ENCODE measurements at places on chromosomes 3 and 15.

- DNase-seq, result peak; percentile 21
- peak overlapping the region; percentile 3 for H3K27ac ChIP-seq
- H3K4me1 ChIP-seq, result peaks cover 5% of the 10 kb centered on the region
Observed at GRCh38 chr3:58237941-58238681, 519 bp downstream of the ABHD6 start.

DNA sequence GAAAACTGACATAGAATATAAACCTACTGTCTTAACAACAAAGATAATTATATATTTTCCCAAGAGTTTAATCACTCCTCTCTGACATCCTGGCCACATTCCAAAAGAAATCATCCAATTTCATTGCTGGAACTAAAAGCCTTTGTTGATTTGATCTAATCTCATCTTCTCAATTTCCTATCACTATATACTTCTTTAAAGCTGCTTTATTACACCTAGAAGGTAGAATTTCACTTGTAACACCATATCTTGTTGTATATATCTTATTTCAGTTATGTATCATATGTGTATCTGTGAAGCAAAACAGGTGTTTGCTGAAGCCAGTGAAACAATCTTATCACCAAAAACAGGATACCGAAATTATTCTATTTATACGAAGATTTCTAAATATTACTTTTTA, 740.2 kb downstream of the ROBO1 start:
- DNase-seq, result no peak
- H3K27me3 ChIP-seq, result no peaks in the 10 kb centered on the region
- peaks cover 2% of the 10 kb centered on the region for H3K4me1 ChIP-seq
- H3K36me3 ChIP-seq, result no peaks in the 10 kb centered on the region

DNA sequence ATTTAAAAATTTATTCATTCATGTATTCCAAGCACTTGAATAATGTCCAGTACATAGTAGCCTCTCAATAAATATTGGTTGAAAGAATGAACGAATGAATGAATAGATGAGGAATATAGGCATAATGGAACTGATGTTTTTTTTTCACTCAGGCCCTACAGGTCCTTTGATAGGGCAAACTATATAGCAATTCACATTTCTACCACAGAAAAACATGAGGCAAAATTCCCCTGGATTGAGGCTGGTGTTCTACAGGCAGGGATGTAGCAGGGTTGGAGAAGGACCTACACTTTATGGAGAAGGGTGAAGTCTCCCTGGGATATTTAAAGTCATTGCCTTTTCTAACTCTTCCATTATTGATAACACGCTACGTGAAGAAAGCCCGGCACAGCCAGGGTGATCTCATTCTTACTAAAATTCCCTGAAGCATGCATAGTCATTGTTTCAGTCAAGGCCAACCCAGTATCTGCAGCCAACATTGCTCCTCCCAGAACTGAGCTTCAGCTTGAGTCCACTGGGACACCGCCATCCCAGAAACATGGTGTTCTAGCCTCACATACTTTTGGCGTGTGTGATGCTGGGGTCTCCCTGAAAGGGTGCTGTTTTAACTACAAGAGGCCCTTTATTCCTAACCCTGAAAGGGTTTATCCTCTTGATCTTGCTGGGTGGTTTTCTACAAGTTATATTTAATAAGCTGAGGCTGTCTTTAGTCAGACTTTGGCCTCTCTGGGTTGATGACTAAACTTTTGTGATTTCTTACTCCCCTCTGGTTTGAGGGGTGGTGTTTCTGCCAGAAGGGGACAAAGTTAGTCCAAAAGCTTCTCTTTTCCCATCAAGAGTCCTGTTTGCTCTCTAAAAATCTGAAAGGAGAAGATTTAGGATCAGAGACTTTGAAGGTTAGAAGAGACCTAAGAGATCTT, 25.9 kb upstream of the FBN1 start:
- H3K4me3 ChIP-seq, result no peak overlapping the region
- peak; percentile 89 for DNase-seq
- H3K36me3 ChIP-seq, result no peaks in the 10 kb centered on the region
- H3K27ac ChIP-seq, result 0 out of 2 replicates have a peak overlapping the region, but pooled peaks have one; percentile 31
- H3K4me1 ChIP-seq, result peaks cover 14% of the 10 kb centered on the region
- no peaks in the 10 kb centered on the region for H3K27me3 ChIP-seq

DNA sequence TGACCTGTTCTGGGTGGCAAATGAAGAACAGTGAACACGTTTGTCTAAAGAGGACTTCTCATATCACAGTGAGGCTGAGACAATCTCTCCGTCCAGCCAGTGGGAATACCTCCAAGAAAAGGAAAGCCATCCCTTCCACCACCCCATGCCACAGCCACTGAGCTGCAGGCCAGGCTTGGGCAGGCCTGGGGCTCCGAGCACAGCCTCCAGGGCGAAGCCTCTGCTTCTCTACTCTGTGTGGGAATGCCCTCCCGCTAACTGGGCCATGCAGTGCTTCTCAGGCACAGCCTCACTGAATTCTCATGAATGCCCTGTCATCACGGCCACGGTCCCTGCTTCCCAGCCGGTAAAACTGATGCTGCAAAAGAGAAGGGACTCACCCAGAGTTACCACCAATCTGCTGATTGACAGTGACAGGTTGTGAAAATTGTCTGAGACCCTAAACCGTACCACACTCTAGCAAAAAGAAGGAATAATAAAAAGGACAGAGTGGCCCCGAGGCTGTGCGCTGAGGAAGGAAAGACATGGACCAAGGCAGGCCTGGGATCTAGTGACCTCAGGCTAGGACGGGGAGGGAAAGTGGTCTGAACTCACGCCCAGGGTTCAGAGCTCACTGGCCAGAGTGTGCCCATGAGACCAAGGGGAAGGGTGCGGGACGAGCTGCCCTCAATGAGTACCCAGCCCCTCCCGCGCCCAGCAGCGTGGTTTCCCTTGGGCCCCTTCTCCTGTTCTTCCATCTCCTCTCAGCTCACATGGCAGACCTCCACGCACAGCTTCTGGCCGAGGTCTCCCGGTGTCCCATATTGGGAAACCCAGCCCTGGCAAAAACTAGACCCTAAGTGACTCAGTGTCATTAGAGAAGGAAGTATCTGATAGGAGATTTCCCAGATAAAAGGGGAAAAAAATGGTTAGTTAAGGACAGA, 52.8 kb downstream of the DHX30 start:
- DNase-seq, result no peak
- no peaks in the 10 kb centered on the region for H3K27me3 ChIP-seq
- H3K27ac ChIP-seq, result no peak overlapping the region
- peaks cover 77% of the 10 kb centered on the region for H3K36me3 ChIP-seq

- H3K27me3 ChIP-seq, result peaks cover 34% of the 10 kb centered on the region
- no peaks in the 10 kb centered on the region for H3K36me3 ChIP-seq
- no peak overlapping the region for H3K27ac ChIP-seq
- no peak overlapping the region for H3K4me3 ChIP-seq
Observed at GRCh38 chr15:52114261-52115055, 1.9 kb upstream of the BCL2L10 start.

DNA sequence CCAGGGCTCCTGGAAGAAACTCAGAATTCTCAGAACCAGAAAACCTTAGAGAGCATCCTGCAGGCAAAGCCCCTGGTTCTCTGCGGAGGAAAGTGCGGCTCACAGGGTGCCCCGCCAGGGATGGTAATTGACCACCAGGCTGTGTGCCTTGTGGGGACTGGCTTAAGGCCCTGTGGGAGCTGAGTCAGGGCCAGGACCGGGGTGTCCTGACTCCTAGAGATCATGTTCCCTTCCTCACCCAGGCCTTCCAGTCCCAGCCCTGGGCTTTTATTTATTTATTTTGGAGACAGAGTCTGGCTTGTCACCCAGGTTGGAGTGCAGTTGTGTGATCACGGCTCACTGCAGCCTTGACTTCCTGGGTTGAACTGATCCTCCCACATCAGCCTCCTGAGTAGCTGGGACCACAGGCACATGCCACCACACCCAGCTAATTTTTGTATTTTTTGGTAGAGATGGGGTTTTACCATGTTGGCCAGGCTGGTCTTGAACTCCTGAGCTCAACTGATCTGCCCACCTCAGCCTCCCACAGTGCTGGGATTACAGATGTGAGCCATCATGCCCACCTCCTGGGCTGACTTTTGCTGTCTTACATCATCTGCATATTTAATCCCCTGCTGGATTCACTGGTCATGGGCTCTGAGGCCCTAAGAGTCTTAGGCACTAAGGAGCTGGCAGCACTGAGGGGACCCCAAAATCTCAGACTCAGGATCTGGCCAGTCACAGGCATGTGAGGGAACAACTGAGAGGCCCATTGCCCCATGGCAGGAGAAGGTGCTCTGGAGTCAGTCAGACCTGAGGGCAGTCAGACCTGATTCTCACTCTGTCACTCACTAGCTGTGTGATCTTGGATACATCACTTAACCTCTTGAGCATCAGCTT, 20.4 kb upstream of the LAMP3 start:
- H3K27me3 ChIP-seq, result peaks cover 29% of the 10 kb centered on the region
- H3K27ac ChIP-seq, result no peak overlapping the region
- H3K4me1 ChIP-seq, result peaks cover 7% of the 10 kb centered on the region
- no peak for DNase-seq
- no peaks in the 10 kb centered on the region for H3K36me3 ChIP-seq

DNA sequence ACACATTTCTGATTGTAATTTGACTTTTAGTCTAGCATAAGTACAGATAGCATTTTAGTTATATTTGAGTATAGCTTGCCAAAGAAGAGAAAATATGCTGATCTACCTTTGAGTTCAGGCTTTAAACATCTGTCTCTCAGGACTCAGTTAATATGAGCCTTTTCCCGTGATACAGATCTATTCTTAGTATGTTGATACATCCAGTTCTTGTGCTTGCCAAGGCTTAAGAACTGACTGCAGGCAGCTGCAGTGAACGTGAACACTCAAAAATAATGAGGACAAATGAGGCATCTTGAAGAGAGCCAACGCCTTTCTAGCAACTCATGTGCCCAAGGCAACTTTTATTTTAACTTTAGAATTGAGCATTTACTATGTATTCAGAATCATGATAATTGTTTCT, 325.5 kb downstream of the SI start:
- no peak for DNase-seq
- H3K4me1 ChIP-seq, result no peaks in the 10 kb centered on the region
- H3K27ac ChIP-seq, result no peak overlapping the region
- no peak overlapping the region for H3K4me3 ChIP-seq
- no peaks in the 10 kb centered on the region for H3K27me3 ChIP-seq

GRCh38 chr3:159371961-159372360, 570.1 kb downstream of the MFSD1 start:
- no peaks in the 10 kb centered on the region for H3K36me3 ChIP-seq
- H3K4me1 ChIP-seq, result no peaks in the 10 kb centered on the region
- no peak overlapping the region for H3K4me3 ChIP-seq
- no peak overlapping the region for H3K27ac ChIP-seq
- DNase-seq, result no peak
- no peaks in the 10 kb centered on the region for H3K27me3 ChIP-seq

- no peaks in the 10 kb centered on the region for H3K36me3 ChIP-seq
- H3K4me3 ChIP-seq, result no peak overlapping the region
- DNase-seq, result peak; percentile 74
- H3K4me1 ChIP-seq, result peaks cover 10% of the 10 kb centered on the region
- no peak overlapping the region for H3K27ac ChIP-seq
Observed at GRCh38 chr3:61956236-61956635, 394.9 kb downstream of the PTPRG start.

GRCh38 chr3:134864636-134865035, 69.6 kb downstream of the EPHB1 start:
- no peaks in the 10 kb centered on the region for H3K4me1 ChIP-seq
- H3K27me3 ChIP-seq, result no peaks in the 10 kb centered on the region
- no peak for DNase-seq
- H3K36me3 ChIP-seq, result no peaks in the 10 kb centered on the region

DNA sequence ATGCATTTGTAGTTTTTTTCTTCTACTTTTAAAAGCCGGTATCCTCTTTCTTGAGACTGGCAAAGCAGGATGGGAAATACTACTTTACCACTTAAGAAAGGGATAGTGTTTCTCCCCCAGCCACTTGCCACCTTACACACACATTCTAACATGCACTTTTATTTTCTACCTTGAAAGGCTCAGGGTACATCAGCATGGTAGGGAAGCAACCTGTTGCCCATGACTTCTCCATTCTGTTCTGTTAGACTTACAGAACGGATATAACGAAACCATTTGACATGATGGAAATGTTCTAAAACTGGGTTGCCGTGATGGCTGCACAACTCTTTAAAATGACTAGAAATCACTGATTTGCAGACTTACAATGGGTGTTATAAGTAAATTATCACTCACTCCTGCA, 405.5 kb downstream of the SHQ1 start:
- DNase-seq, result no peak
- H3K27ac ChIP-seq, result no peak overlapping the region
- H3K4me3 ChIP-seq, result no peak overlapping the region
- H3K36me3 ChIP-seq, result peaks cover 3% of the 10 kb centered on the region

DNA sequence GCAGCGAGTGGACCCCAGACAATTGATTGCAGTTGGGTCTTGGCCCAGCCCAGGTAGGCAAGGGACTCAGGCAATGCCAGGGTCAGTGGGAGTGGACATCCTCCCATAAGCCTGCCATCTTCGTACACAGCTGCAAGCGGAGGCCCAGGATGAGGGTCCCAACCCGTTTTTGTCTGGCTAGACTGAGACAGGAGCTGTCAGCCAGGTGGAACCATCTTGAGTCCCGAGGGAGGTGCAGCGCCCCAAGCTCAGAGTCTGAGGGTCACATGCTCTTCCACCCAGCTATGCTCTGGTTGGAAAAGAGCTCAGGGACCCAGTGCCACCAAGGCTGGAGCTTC, 22.6 kb upstream of the IP6K2 start:
- no peak overlapping the region for H3K4me3 ChIP-seq
- H3K27ac ChIP-seq, result no peak overlapping the region
- peaks cover 13% of the 10 kb centered on the region for H3K4me1 ChIP-seq

DNA sequence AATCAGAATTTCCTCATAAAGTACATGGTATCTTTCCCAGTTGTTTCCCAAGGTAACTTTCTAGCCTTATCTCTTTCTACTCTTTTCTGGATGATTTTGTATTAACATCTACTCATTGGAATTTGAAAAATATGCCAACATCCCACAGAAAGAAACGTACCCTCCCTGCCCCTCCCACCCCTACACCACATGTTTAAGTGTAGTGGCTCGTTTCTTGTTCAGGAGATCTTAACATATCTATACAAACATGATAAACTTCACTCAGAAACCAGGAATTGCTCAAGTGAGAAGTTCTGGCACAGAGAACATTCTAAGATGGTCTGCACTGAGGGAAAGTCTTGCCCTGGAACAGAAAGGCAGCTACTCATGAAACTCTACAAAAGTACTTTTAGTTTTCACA, 404.7 kb downstream of the SOX2 start:
- H3K27me3 ChIP-seq, result no peaks in the 10 kb centered on the region
- H3K27ac ChIP-seq, result no peak overlapping the region
- no peak for DNase-seq

- H3K36me3 ChIP-seq, result no peaks in the 10 kb centered on the region
- peaks cover 2% of the 10 kb centered on the region for H3K4me1 ChIP-seq
- H3K27me3 ChIP-seq, result no peaks in the 10 kb centered on the region
- DNase-seq, result peak; percentile 72
- no peak overlapping the region for H3K27ac ChIP-seq
Observed at GRCh38 chr3:78096488-78097255, 1056.8 kb downstream of the ROBO2 start.

- no peaks in the 10 kb centered on the region for H3K27me3 ChIP-seq
- no peak overlapping the region for H3K4me3 ChIP-seq
- no peaks in the 10 kb centered on the region for H3K36me3 ChIP-seq
- H3K4me1 ChIP-seq, result no peaks in the 10 kb centered on the region
- H3K27ac ChIP-seq, result no peak overlapping the region
Observed at GRCh38 chr3:189404024-189404423, 227.2 kb upstream of the TP63 start.

GRCh38 chr3:102189956-102190723, 244.7 kb upstream of the ZPLD1 start:
- peaks cover 2% of the 10 kb centered on the region for H3K4me1 ChIP-seq
- no peak overlapping the region for H3K4me3 ChIP-seq
